HEK293T (cell line): ENCODE measurements at places on chromosomes 6 and 20.
A peak's percentile ranks its signal among the peaks of the same experiment; 100 is the strongest.

- no peak for DNase-seq
Observed at GRCh38 chr20:50344232-50345071, 153.8 kb downstream of the CEBPB start.

DNA sequence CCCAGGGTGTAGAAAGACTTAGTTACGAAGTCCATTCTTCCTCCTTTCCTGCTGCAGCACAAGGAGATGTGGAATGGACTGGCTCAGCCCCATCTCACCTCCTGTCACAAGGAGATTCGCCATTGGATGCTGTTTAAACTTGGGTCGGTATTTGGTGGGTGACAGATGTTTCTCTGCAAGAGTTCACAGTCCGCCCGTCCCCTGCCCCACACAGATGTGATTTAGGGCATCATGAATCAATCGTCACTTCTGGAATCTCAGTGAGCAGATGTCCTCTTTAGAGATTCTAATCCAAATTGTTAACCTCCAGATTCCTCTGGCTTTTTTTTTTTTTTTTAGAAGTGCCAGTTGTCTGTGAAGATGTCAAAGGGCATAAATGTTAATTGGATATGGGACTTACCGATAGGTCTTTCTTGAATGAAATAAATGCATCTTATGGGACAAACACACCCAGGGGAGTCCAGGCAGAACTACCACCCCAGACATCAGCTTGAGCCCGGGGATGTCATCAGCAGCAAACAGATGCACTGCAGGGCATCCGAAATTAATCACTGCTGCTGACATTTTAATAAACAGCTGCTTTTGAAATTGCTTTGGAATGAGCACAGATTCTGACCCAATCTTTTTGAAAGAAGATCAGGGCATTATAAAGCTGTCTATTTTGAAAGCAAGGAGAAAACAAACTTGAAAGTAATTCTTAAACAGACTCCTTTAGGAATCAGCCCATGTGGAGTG is 117.6 kb upstream of the CDH4 start:
- DNase-seq: no peak

GRCh38 chr6:70395301-70395672 is 18.0 kb upstream of the FAM135A start:
- no peak for DNase-seq

- no peak for DNase-seq
Observed at GRCh38 chr6:410555-411395, 19.2 kb downstream of the IRF4 start.

GRCh38 chr6:4923081-4923480 is 80.8 kb downstream of the RPP40 start:
- no peak for DNase-seq

DNA sequence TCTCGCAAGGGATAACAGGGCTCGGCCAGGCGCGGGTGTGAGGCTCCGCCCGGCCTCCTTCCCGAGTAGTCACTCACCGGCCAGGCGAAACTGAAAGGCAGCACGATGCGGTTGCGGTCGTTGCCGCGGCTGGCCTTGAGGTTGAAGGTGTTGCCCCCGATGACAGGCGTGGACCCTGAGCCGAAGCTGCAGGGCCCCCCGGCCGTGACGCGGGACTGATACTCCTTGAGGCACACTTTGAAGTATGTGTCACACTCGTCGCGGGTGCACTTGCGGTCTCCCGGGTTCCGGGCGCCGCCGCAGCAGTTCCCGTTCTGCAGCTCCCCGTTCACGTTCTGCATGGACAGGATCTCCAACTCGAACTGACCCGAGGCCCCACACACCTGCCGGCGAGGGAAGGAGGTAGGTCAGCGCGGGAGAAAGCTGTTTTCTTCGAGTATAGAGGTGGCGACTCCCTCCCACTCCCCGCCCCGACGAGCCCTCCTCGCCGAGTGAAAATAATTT is 1.1 kb downstream of the JAG1 start:
- DNase-seq: no peak

DNA sequence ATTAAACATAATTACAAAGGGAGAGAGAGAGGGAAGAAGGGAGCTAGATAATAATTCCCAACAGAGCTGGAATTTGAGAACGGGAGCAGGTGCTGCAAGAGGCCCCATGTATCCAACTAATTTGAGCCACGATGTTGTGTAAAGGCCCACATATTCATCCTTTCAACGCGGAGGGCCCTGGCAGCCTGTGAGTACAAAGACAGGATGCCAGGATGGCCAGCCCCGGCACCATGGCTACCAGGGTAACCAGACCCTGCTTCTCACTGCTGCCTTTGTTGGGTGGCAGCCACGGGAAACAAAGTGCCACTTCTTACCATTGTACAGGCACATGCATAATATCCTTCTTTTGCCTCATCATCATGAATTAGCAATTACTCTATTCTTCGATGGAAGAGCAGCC is 492.0 kb upstream of the NRSN1 start:
- DNase-seq: no peak

- DNase-seq: peak; percentile 30
Observed at GRCh38 chr6:95203153-95203754, 374.1 kb upstream of the MANEA start.

DNA sequence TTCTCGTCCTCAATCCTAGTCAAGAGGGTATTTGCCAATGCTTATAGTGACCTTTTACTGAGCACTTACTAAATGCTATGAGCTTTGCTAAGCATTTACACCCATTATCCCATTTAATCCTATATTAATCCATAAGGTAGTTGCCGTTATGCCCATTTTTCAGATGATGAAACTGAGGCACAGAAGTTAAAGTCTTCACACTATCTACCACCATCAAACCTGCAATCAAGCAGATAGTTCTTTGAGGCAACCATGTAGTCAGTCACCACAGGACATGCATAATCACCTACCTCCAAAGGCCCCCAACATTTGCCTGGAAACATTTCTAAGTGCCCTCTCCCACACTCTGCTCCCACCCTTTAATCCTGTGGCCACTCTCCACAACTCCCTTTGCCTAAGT is 149.6 kb downstream of the LY86 start:
- DNase-seq: no peak
